ENCODE measurements at places on chromosomes 12 and 14. TPM values are rescaled to one million over a fixed set of nuclear protein-coding genes. Genes with fewer than 3 reads are reported as not detected.

The CCNK gene
- total RNA-seq: 28.2 TPM

The PRIMA1 gene
- total RNA-seq: 2.9 TPM

The KRT80 gene
- 1.1 TPM for total RNA-seq

The PLEK2 gene
- total RNA-seq: not detected

The DNAI7 gene
- total RNA-seq: 5.2 TPM

The LYZ gene
- total RNA-seq: 17.4 TPM

- peak; percentile 51 for DNase-seq
Measured at GRCh38 chr12:72017054-72017651, 78.5 kb downstream of the TPH2 start.

DNA sequence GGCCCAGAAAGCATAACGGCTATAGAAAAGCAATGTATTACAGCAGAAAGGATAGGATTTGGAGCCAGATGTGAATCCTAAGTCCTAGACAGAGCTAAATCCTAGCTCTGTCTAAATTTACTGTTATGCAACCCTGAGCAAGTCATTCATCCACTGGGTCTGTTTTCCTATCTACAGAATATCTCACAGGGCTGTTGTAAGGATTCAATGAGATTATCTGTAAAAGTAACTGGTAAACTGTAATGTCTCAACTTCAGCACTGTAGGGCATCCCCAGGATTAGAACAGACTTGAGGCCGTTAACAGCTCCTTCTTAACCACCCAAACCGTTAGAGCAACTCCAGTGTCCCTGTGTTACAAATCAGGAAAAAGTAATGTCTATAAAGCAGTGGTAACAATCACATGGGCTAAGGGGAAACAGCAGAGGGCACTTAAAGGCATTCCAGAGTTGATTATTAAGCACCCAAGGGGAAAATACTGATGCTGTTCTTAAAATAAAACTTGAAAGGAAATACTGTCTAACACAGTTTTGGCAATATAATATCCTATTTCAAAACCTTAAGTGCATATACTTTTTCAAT, 10.1 kb downstream of the GMFB start:
- no peak for DNase-seq

- DNase-seq: no peak
Measured at GRCh38 chr12:56141946-56142784, 10.2 kb upstream of the MYL6B start.

DNA sequence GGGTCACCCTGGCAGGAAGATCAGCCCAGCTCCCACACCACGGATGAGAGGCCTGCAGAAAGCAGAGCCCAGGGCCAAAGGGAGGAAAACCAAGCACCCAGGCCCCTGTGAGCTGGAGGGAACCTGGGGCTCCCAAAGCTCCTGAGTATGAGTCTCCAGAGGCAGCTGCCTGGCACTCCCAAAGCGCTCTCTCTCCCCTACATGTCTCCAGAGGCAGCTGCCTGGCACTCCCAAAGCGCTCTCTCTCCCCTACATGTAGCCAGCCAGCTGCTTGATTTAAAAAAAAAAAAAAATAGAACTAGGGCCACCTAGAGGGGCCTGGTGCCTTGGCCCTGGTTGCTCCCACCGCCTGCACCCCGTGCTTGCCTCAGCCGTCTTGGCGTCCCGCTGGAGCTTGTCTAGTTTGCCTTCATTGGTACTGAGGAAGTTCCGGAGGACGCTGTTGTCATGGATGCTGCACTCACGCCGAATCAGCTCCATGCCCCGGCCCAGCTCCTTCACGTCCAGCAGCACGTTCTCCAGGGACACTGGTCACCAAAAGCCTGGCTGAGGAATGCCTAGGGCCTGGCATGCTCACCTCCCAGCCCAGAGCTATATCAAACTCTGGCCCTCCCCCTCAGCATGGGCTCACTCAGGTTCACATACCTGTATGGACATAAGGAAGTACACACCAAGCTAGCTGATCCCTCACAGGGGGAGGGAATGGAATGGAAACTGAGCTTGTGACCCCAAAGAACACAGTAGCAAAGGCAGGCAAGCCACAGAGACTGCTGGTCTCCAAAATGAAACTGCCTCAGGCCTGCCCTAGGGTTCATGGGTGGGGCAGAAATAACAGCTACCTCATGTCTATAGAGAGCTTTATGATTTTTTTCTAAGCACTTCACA, 24.7 kb downstream of the PRPF40B start:
- DNase-seq: no peak

GRCh38 chr12:132776816-132777568, 15.4 kb upstream of the ANKLE2 start:
- DNase-seq: peak; percentile 32

DNA sequence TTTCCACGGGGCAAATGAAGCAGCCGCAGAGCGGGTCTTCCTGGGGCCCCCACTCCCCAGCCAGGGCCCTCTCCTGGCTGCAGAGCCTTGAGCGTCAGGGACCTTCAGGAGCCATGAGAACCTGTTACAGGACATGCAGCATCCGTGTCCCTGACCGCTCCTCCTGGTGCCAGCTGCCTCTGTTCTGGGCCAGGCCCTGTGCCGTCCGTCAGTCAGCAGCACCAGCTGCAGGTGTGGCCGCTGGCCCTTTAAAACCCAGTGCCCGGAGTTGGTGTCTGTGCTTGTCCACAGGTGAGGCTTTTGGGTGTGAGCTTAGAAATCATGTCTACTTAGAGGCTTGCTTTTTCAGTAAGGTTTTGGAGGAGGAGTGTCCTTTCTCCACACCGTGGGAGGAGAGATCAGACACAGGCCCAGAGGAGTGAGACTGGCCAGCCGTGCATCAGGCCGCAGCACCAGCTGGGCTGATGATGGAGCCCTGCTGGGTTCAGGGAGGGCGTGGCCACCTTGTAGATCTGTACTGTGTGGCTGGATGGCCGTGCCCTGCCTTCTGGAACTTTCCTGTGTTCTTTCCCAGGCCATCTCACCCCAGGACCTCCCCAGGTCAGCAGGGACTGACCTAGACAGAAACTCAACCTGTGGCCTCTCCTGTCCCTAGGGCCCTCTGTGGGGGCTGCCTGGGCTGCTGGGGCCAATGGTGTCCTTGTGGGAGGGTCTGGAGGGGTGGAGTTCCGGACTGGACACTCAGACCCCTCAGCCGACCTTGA, 27.1 kb downstream of the AACS start:
- DNase-seq: no peak

DNA sequence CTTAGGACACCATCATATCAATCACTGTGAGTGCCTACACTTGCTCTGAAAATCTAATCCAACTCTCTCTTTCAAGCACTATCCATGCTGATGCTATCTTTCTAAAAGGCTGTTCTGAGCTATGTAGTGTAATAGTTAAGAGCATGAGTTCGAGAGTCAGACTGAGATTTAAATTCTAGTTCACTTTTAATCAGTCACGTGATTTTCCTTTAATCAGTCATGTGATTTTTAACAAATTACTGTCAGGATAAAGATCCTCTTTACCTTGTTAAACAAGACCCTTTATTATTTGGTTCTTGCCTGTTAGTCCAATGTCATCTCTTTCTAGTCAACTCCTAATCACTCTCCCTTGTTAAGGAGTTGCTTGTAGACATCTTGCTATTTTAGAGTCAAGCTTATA, 653.0 kb downstream of the RPL10L start:
- no peak for DNase-seq

DNA sequence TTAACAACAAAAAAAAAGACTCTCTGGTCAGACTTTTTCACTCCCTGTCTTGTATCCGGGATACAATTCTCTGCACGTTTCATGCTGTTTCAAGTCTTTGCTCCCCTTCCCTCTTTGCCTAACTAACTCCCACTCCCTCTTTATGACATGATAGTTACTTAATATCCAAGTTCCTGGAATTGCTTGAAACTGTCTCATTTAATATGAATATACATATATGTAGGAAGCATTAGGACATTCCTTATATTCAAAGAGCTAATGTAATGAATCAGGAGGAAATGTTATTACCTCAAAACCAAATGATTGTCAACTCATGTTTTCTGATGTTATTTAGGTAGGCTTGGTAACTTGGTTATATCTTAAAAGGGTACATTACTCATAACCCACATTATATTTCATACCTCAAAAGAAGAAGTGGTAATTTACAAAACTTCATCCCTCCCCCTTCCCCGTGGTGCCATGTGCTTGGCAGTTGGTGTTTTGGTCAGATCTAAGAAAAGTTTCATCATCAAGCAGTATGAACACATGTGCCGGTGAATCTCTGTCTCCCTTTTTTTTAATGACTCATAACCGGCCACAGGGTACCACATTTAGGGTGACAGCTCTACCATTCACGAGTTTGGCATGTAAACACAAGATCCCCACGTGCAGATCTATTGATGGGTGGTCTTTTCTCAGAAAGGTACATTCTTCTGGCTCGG, 56.5 kb downstream of the HCAR2 start:
- no peak for DNase-seq

GRCh38 chr12:630656-631632, 32.3 kb downstream of the NINJ2 start:
- no peak for DNase-seq

- DNase-seq: no peak
Measured at GRCh38 chr12:28308891-28309290, 118.6 kb downstream of the CCDC91 start.

GRCh38 chr12:113926788-113927187, 39.3 kb downstream of the RBM19 start:
- DNase-seq: no peak

GRCh38 chr14:68712703-68713370, 80.0 kb downstream of the ZFP36L1 start:
- no peak for DNase-seq

- no peak for DNase-seq
Measured at GRCh38 chr14:52551696-52552062, 626 bp downstream of the TXNDC16 start.

GRCh38 chr14:49703965-49704364, 11.0 kb downstream of the KLHDC1 start:
- DNase-seq: no peak

DNA sequence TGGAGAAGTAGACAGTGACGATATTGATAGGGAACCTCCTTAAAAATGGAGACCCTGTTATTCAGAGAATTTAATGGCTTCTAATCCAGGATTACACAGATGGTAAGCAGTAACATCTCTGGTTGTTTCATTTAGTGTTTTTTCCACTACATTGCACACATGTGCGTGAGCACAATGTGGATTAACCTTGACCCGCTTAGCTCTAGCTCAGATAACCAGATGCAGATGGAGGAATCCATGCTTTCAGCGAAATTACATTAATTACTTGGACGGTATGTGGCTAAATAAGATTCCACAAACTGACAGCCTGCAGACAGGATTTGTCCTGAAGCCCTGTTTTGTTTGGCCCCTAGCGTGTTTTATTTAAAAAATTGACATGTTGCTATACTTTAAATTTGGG, 378.4 kb downstream of the CCDC91 start:
- no peak for DNase-seq

DNA sequence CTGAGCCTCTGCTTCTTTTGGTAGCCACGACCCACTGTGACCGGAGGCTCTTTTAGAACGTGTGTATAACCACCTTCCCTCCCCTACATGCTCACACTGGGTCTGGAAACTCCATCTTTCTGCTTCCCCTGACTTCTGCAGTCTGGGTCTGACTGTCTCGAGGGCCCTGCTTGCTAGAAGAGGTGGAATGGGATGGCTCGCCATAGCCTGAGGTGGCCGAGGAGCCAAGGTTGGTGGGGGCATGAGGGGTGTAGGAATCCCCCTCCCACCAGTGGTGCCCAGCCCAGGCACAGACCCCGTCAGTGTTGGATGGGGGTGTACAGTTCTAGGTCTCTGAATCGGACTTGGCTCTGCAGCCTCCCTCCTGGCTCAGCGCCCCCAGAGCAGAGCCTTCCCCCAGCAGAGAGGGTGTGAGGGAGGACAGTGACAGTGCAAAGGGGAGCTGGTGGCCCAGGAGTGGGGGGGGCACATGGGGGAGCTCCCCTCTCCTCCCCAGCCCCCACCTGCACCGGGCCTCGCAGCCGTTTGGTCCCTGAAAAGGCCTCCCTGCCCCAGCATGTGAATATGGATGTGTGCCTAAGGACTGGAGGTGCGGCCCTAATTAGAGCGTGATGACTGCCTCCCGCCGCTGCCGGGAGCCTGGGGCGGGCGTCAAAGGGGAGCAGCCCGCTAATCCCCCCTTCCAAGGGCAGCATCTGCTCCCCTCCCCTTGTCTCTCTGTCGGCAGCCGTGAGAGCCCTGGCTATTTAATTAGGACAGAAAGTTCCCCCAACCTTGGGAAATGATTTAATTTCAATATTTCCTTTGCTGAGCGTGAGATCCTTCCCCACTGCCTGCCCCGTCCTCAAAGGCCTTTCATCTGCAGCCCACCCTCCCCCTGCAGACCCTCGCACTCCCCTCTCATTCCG, 196.2 kb upstream of the C14orf180 start:
- DNase-seq: no peak

DNA sequence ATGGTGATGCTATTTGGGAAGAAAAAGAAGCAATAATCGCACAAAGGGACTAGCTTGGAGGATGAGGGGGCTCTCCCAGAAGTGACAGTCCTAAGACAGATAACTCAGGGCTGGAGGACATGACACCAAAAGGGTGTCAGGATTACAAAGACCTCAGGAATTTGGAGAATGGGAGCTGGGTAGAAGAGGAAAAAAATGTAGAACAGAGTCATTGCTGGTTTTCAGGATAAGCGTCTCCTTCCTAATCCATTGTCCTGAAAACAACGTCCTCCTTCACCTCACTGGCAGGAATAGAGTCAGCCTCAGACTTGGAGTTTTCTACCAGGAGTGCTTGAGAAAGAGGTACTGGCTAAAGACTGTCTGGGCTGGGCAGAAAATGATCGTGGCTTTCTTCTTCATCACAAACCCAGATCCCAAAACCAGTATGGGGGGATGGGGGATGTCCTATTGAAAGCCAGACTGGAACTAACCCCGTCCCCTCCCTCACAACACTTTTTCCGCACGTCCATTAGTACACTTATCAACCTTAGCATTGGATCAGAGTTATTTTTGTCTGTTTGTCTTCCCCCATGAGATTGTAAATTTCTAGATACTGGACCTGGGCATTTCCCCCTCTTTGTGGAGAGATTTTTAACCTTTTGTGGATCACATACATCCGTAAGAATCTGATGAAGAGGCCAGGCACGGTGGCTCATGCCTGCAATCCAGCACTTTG, 14.3 kb downstream of the B4GALNT3 start:
- no peak for DNase-seq

GRCh38 chr14:22314183-22314820, 274.7 kb downstream of the DAD1 start:
- DNase-seq: no peak

- DNase-seq: no peak
Measured at GRCh38 chr12:67546746-67547145, 101.8 kb upstream of the DYRK2 start.

DNA sequence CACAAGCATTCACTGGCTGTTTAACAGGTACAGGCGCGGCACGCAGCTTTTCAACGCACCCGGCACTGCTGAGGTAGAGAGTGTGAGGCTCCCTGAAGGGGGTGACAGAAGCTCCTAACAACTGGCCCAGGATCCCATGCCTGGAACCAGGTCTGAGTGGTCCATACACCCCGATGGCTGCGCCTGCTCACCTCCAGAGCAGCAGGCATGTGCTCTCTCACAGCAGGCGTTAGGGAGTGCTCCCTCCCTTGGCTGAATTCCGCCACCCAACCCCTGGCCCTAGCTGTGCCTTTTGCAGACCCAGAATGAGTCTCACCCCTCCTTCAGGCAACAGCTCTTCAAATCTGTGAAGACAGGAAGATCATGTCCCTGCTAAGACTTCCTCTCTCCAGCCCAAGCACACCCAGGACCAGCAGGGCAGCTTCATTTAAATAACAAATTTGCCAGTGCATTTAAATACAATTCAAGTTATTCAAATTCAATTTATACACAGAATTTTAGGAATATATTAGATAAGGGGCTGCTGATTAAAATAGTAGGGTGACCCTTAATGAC, 86.0 kb downstream of the SETD3 start:
- DNase-seq: no peak

All from uterus (tissue), 4 donors.